ENCODE measurements at places on chromosomes 11 and 22.

DNA sequence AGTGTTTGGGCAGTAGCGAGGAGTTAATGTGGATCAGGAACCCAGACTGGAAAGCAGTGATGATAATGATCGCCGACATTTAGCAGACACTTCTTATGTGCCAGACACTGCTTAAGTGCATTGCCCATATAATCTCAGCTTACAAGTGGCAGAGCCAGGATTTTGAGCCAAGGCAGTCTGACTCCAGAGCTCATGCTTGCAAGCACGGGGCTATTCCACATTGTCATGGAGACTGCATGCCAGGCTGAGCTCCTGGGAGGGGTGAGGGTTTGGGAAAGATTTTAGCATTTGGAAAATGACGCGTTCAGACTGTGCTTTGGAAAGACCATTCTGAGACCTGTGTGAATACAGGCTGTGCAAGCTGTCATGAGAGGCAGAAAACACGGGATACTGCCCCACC, 302.7 kb downstream of the DDX10 start:
- no peak for DNase-seq

DNA sequence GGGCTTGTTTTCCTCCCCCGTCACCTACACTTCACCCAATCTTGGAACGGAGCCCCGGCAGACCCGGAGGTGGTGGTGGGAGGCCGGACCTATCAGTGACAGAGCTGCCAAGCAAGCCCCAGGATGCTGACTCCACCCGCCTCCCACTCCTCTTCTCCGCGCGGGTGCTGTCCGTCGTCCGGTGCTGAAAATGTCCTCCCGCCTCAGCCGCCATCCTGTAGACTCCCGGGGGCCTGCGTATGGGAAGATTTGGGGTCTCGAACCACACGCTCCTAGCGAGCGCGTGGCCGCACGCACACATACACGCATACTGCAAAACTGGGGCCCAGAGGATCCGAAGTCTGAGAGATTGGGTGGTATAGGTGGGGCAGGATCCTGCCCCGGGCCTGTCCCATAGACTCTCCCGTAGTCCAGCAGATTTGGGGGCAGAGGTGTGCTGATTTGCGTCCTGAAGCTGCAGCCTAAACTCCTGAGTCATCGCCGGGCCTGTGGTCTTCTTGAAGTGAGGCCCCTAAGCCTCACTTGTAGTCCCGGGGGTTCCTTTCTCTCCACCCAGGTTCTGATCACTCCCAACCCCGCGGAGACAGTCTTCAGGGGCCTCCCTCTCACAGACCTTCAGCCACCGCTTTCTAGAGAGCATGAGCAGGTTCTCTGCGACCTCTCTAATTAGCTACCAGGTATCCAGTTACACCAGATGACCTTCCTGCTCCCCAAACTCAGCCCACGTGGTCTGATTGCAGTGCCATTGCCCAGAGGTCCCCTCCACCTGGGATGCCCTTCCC, 796 bp upstream of the YIF1A start:
- DNase-seq, result peak; percentile 81

DNA sequence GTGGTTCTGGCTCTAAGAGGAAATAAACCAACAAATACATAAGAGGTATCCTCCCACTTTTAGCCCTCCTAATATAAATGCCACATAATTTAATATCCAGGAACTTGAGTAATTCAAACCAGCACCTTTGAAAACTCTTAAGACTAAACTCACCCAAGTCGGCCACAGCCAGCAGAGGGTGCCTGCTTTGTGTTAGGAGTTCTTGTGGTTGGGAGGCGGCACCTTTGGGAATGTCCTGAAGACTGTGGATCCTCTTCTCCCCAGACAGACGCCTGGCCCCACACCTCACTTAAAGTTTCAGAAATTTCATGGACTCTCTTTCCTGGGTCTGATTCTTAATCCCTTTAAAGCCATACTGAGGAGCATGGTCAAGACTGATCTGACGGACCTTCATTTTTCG, 169.0 kb downstream of the TBC1D22A start:
- no peak for DNase-seq

- peak; percentile 40 for DNase-seq
These were observed 11.7 kb upstream of the PATL1 start for GRCh38 chr11:59680287-59681154.
